ENCODE measurements at places on chromosomes 2 and 18.

DNA sequence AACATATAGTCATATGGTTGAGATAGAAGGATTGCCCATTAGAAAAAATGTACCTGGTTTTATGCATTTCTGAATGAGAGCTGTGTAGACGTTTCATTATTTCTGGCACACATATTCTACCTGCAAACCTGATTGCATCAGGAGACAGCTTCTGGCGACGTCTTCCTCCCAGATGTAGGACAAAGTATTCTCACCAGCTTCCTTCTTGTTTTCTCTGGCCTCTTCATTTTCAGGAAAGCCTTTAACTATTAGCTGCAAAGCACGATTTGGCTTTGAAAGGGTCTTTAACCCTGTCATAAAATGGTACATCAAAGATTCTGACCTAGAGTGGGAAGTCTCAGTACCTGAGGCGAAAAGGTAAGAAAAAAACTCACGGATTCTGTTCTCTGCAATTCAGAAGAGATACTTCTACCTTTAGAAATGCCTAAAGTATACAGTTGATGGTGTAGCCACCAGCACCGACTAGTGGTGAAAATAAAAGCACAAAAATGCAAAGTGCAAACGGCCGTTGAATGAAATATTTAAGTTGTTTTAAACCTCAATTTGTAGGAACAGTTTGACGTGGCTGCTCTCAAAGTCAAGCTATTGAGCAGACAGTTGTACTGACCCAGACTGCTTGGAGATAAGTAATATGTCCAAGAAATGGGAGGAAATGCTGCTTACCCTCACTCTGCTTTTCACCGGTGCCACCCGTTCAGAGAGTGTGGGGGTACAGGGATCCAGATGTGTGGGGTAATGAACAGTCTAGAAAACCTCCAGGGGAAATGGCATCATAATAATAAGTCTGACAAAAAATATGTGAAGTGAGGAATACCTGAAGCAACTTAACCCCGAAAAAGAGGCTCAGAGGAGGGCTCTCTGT is 20.2 kb downstream of the IL18RAP start:
- DNase-seq, result no peak

GRCh38 chr2:45533771-45534170 is 77.3 kb downstream of the SRBD1 start:
- DNase-seq, result no peak

DNA sequence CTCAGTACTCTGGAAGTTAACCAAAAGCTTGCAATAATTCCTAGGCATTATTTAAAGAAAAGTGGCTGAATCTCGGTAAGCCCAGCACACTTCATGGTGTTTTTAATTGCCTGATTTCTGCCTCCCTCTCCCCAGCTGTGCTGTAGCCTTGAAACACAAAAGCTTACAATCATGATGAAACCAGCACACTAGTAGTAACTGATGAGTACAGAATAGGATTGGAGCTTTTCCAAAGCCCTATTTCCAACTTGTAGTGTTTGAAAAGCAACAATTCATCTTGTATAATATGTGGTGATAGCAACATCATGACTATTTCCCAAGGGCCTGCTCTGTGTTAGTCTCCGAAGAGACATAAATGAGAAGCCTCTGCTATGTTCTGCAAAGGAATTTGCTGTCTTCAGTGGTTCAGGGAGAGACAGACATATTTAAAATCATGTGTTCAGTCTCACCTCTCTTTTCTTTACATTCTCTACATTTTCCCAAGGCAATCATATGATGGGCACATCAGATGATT is 1015.0 kb downstream of the BCL11A start:
- no peak for DNase-seq

DNA sequence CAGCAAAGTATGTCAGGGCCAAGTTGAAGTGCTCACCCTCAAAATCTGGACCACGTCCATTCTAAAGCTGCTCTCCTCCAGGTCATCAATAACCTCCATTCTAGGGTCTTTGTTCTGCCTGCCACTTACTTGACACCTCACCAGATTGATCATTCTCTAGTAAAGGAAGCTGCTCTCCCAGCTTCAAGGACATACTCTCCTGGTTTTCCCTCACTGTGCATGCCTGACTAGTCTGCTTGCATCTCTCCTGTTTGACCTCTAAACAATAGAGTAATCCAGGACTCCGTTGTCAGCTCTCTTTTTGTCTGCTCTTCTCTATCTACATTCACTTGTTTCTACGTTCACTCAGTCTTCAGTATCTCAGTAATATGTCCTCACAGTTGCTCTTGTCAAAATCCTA is 59.1 kb downstream of the FRZB start:
- DNase-seq, result no peak

- DNase-seq, result no peak
These were observed 1402.3 kb upstream of the LRRTM1 start for GRCh38 chr2:81706856-81707255.

GRCh38 chr2:68564426-68564825 is 79.0 kb upstream of the PROKR1 start:
- DNase-seq, result no peak

- DNase-seq, result no peak
These were observed 125.9 kb upstream of the NABP1 start for GRCh38 chr2:191552066-191552465.

- DNase-seq, result no peak
These were observed 23.5 kb downstream of the GPC1 start for GRCh38 chr2:240458900-240459391.

GRCh38 chr2:213995400-213996105 is 415.3 kb upstream of the VWC2L start:
- no peak for DNase-seq
